ENCODE measurements at places on chromosomes 4 and X. TPM values are rescaled to one million over a fixed set of nuclear protein-coding genes. Genes with fewer than 3 reads are reported as not detected.

DNA sequence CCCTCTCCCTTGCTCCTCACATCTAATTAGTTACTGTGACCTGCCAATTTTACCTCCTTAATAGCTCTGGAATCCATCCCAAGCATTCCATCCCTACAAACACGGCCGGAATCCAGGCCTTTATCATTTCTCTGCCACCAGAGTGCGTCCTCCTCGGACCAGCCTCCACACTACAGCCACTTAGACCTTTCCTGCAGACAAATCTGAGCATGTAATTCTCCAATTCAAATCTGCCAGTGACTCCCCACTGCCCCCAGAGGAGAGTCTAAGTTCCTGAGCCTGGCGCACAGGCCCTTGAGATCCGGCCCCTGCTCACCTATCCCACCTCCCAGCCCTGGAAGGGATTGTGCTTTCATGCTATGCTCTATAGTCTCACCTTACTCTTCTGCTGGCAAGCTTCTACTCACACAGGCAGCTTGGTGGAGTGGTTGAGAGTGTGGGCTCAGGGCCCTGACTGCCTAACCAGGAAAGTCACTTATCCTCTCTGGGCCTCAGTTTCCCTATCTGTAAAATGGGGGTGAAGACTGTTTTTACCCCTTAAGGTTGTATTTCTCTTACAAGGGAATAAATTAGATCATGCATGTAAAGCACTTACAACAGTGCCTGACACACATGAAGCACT, 31.2 kb downstream of the PJA1 start:
- no peak overlapping the region for H3K27ac ChIP-seq
- no peaks in the 10 kb centered on the region for H3K36me3 ChIP-seq
- peaks cover 63% of the 10 kb centered on the region for H3K27me3 ChIP-seq

- peaks cover 6% of the 10 kb centered on the region for H3K36me3 ChIP-seq
- no peaks in the 10 kb centered on the region for H3K27me3 ChIP-seq
Measured at GRCh38 chr4:25809996-25810395, 52.8 kb downstream of the SEL1L3 start.

DNA sequence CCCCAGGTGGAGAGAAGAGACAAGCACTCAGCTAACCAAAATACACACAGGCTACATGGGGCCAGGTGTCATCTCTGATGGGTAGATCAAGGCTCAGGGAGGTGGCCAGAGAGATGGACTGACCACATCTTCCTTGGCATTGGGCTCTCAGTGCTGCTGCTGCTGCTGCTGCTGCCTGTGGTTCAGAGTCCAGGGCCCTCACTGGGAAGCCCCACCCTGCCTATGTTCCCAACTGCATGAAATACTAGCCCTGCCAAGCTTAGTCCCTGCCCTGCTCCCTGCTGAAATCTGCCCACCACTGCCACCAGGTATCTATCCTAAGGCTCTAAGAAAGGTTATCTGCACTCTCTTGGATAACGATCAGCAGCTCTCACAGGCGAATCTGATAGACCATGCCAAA, 118.7 kb downstream of the EFHC2 start:
- no peak for DNase-seq
- H3K4me3 ChIP-seq, result no peak overlapping the region
- H3K4me1 ChIP-seq, result peaks cover 14% of the 10 kb centered on the region
- no peak overlapping the region for H3K27ac ChIP-seq
- H3K27me3 ChIP-seq, result peaks cover 16% of the 10 kb centered on the region

DNA sequence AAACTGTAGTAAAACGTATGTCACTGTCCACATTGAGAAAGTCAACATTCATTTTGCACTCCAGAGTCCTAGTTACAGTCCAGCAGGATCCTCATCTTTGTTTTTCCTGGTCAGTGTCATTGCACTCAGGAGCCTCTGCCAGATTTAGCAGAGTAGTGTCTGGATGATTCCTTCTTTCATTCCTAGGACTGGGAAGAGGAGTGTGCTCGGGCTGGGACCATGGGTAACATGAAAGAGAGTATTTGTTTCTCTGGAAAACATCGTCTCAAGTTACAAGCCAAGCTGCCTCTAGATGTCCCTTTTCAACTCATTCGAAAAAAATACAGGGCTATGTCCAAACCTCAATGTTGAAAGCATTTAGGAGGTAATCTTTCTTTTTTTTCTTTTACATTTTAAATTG, 69.9 kb upstream of the TNIP3 start:
- H3K36me3 ChIP-seq, result peaks cover 4% of the 10 kb centered on the region
- DNase-seq, result no peak
- no peak overlapping the region for H3K27ac ChIP-seq
- H3K4me1 ChIP-seq, result peaks cover 9% of the 10 kb centered on the region
- no peak overlapping the region for H3K4me3 ChIP-seq

DNA sequence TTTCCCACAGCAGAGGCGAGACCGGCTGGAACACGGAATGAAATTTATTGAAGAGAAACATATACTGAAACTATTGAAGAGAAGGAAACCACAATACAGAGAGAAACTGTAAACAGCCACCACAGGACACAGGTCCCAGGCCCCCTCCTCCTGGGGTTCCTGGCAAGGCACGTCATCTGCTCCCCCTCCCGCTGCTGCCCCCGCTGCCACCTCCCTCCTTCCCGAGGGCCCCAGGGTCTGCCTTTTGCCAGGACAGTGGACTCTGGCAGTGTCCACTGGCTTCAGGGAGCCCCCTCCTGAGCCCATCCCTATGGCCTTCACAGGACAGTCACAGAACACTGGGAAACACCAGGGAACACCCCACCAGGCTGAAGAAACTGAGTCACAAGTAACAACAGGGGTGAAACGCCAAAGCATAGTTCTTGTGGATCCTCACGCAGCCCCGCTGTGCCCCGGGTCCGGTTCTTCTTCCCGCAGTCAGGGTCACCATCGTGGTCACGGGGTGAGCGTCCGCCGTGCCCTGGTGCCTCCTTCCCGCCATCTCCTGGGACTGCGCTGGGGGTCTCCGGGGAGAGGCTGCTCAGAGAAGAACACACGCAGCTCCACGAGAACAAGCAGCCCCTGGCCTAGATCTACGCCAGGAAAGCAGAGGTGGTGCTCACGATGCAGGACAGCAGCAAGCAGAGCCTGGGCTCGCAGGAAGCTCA, 5.4 kb downstream of the PNMA6E start:
- H3K4me3 ChIP-seq, result no peak overlapping the region
- no peak for DNase-seq
- H3K27ac ChIP-seq, result no peak overlapping the region

SLC10A6 gene
- 0.26 TPM for total RNA-seq
